ENCODE measurements at places on chromosomes 2 and 18.
A peak's percentile ranks its signal among the peaks of the same experiment; 100 is the strongest.

DNA sequence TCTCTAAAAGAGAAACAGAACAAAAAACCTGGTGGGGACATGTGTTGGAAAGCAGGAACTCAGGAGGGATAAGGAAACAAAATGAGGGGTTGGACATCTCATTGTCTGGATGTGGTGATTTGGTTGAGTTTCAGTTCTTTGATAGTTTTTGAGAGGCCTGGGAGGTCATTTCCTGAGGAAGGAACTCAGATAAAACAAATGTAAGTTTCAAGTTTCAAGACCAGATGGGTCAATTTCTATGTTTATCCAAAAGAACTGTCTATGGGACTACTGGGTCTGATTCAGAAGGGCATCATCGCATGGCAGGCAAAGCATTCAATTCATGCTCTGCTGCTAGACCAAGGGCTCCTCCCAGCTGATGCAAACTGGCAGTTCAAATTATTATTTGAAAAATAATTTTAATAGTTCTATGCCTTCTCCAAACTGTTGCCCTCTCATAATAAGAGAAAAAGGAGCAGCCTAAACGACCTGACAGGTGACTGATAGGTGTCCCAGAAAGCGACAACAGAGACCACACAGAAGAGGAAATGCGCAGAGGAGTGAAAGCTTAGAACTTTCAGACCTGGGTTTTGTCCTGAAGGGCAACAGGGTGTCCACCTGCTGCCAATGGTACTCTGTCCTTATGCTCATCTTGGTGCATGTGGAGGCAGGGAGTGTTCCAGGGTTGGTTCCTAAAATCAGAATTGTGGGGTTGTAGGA, 39.3 kb upstream of the SH3RF3 start:
- no peak for DNase-seq

- no peak for DNase-seq
Observed at GRCh38 chr2:18976168-18976961, 382.1 kb downstream of the OSR1 start.

DNA sequence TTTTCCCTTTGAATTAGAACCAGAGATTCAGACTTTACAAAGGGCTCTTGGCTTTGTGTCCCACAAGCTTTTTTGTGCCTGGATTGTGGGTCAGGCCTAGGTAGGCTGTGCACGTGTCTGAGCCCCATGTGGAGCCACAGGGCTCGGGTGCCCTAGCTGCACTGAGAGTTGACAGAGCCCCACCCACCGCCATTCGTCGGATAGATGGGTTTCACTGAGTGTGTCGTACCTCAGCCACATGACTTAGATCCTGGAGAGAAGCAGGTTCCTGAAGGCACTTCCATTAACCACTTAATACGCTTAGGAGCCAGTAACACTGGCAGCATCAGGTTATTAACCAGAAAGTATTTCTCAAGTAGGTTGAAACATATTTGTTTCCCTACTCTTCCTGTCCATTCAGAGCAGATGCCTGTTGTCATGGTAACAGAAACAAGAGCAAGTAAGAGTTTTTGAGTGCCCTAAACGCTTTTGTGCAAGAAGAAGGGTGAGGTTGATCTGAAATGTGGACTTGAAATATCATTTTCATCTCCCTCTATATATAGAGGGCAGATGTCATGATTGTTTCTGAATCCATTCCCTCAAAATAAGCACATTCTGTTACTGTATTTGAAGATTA, 30.0 kb downstream of the ADCYAP1 start:
- no peak for DNase-seq

DNA sequence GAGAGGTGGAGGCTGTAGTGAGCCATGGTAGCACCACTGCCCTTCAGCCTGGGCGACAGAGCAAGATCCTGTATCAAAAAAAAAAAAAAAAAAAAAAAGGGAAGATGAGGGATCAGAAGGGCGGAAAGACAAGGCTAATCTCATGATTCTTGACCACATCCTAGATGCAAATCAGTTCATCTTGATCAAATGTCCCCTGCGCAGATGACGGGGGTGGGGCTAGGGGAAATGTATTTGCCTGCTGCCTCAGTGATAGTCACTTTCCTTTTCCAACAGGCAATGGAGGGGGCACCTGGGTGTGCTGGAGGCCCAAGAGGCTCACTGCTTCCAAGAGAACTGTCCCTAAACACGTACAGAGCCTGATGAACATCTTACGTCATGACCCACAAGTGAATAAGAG, 3.7 kb upstream of the EMILIN2 start:
- DNase-seq: no peak

DNA sequence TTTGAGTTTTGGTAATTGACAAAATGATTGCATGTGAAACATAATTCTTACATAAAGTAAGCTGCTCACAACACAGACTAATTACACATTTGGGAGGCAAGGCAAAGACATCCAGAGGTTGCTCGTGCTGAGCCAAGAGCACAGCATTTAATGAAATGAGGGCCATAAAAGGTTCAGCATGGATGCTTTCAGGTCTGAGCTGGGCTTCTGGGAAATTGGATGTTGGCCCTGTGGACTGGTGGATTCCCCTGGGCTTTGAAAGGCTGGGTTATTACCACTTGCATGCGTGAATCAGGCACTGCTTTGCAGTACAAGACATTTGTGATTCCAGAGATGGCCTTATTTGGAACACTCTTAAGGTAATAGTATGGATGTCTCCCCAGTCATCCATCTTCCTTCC, 533.5 kb upstream of the NRP2 start:
- DNase-seq: no peak

GRCh38 chr18:74856928-74857327, 259.3 kb downstream of the ZNF407 start:
- no peak for DNase-seq

- DNase-seq: no peak
Observed at GRCh38 chr2:26838121-26838906, 9.6 kb upstream of the DPYSL5 start.

GRCh38 chr2:200673191-200673590, 87.4 kb downstream of the AOX1 start:
- DNase-seq: no peak

DNA sequence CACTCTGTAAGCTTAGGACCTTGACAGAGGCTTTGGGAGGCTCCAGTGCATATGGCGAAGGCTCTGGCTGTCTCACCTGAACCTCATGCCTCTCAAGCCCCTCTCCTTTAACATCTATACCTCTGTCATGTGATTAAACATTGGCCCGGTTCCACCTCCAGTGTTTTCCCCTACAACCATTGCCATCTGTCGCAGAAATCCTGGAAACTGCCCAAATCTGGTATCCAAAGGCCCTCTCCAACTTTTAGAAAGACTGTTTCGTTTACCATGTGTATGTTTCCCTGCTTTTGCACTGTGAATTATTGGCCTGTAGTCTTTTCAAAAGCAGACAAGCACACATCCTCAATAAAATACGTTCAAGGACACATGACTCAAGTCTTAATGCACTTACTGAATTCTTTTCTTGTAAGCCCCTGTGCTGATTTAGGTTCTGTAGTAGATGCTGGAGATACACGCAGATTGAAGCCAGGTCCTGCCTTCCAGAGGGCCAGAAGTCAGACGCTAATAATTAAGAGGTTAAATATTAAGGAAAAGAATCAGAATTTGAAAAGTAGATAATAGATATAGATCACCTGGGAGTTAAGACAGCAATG, 386.4 kb upstream of the SLC14A2 start:
- no peak for DNase-seq

DNA sequence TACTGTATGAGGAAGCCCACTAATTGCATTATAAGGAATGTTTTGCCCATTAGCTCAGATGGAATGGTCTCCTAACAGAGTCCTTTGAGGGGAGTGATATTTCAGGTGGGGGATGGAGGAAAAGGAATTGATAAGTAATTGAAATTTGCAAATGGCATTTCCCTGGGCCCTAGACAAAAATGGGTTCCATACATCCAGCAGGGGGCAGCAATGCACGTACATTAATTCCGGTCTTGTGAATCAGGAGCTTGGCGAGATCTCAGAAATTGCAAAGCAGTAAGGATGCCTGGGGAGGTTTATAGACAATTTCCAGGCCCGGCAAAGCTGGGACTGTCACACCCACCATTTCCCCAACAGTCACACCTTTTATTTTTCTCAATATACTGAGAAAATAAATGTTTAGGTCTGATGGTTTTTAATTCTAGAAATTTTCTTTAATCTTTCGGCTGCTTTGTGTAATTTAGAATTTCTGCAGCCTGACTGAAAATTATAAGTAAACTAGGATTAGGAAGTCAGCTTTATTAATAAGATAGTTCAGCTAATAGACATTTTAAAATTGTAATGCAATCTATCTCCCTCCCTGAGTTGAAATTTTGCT, 122.8 kb downstream of the LYPD1 start:
- DNase-seq: peak; percentile 51
